Mucosa of gallbladder (tissue), 1 donor: ENCODE measurements at places on chromosomes 13 and 19. TPM values are rescaled to one million over a fixed set of nuclear protein-coding genes. Genes with fewer than 3 reads are reported as not detected.
A peak's percentile ranks its signal among the peaks of the same experiment; 100 is the strongest.

ADGRE2 gene
- 5.1 TPM for total RNA-seq

REX1BD gene
- total RNA-seq = 93.0 TPM

CBY2 gene
- total RNA-seq = not detected

PRRG2 gene
- total RNA-seq = 18.2 TPM

OR7A5 gene
- total RNA-seq = not detected

CYSLTR2 gene
- 3.6 TPM for total RNA-seq

UBE2L5 gene
- total RNA-seq = not detected

SRRM5 gene
- total RNA-seq = 0.52 TPM

ZNF541 gene
- 1.2 TPM for total RNA-seq

DNA sequence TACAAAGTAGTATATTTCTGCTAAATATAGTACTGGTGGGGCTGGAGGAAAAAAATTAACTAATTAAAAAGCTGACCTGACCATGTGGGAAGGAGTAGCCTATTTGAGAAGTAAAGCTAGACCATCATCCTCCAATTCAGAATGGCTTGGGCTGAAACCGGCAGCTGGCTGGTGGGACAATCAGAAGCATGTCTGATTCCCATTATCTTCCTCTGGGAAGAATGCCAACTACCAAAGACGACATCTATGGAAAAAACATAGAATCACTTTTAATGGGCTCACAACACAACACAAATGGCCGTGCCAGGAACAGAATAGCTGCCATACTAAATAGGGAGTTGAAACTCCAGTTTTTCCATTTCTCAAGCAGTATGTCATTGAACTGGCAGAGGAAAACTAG is 120.4 kb upstream of the FREM2 start:
- no peak for DNase-seq

DNA sequence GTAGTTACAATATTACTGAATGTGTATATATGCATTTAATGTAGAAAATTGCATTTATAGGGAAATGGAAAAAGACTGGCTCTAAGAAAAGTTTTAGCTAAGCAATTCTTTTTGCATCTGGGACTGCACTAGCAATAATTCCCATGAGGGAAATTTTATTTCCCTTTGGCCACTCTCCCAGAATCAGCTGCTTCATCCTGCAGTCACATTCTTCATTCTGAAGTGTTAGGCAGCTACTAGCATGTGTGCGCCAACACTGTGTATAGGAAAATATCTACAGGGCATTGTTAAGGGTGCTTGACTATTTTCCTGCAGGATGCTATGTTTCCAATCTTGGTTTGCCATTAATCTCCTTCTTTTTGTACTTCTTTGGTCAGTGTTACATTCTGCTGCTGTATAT is 312.8 kb upstream of the PCDH20 start:
- no peak for DNase-seq

- no peak for DNase-seq
Measured at GRCh38 chr13:110239280-110240125, 67.5 kb downstream of the COL4A1 start.

GRCh38 chr19:50551715-50552187 is 16.5 kb downstream of the LRRC4B start:
- no peak for DNase-seq

GRCh38 chr19:7853770-7854128 is 20.4 kb downstream of the PRR36 start:
- DNase-seq = no peak

- DNase-seq = no peak
Measured at GRCh38 chr19:16702123-16702522, 17.5 kb upstream of the NWD1 start.

GRCh38 chr13:41909506-41909905 is 51.4 kb downstream of the VWA8 start:
- DNase-seq = no peak

GRCh38 chr13:46968450-46968849 is 71.6 kb upstream of the HTR2A start:
- no peak for DNase-seq

DNA sequence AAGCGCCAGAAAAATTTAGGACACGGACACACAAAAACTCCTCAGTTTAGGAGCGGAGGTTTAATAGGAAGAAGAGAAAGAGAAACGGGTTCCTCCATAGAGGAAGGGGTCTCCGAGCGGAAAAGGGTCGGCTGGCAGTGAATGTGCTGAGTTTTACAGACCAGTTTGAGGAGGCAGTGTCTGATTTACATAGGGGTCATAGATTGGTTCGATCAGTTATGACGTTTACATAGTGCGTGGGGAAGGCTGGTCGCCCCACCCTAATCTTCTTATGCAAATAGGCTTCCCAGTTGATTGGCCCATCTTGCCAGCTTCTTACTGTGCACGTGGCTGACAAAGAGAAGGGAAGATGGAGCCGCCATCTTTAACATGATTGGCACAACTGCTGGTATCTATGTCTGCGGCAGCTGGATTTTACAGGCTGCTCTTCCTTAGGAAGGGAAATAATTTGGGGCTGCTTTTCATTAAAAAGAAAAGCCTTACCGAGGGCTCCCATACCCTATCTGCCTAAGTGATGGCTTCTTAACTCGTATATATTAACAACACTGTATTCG is 1.2 kb upstream of the ZNF225 start:
- DNase-seq = peak; percentile 16

DNA sequence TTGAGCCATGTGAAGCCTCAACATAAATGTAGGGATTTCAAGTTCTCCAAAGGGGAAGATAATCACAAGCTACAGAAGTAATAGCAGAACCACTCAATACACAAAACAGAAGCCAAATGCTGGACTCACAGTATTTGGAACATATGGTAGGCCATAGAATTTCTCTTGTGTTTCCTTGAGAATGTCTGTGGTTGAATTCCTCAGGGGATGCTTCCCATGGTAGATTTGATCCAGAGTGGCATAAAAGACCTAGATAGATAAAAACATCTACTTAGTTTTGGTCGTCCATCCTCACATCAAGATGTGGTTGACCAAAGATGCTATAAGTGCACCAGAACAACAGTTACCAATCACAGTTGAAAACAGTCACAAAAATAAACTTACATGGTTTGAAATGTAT is 83.4 kb downstream of the MIPEP start:
- DNase-seq = no peak

- DNase-seq = no peak
Measured at GRCh38 chr13:97512732-97513131, 78.8 kb downstream of the RAP2A start.

- DNase-seq = no peak
Measured at GRCh38 chr13:25762281-25762680, 289.5 kb downstream of the SHISA2 start.

DNA sequence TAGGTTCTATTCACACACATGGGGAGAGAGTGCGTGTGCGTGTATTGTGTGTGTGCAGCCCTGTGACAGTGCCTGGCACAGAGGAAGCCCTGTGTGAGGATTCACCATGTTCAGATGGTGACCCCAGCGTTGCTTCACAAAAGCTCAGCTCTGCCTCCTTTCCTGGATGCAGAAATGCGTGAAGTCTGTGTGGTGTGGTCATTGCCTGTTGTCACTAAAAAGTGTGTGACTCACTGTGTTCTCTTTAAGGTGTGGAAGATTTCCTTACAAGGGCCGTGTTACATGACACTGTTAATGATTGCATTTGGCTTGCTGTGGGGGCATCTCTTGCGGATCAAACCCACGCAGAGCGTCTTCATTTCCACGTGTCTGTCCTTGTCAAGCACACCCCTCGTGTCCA is 19.5 kb upstream of the DCUN1D2 start:
- DNase-seq = no peak

GRCh38 chr13:89393758-89394304 is 1722.7 kb downstream of the SLITRK5 start:
- no peak for DNase-seq

DNA sequence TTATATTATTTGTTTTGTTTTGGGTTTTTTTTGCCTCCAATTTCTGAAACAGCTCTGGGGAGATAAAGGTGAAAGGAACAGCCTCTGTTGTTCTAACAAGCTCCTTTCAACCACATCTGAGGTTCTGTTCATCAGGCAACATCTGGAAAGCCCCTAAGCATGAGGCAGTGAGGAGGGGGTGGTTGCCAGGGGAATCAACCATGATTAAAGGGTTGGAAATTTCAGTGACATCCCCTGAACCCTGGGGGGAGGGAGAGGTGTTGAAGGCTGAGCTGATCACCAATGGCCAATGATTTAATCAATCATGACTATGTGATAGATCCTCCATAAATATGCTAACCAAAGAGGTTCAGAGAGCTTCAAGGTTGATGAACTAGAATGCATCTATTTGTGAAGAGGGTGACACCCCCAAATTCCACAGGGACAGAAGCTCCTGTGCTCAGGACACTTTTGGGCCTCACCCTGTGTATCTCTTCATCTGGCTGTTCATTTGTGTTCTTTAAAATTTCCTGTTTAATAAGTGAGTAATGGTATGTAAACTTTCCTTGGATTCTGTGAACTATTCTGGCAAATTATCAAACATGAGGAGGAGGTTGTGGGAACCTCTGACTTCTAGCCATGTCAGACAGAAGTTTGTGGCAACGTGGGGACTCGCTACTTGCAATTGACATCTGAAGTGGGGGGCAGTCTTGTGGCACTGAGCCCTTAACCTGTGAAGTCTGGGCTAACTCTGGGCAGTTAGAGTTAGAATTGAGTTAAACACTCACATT is 221.3 kb downstream of the NHLRC3 start:
- DNase-seq = no peak

DNA sequence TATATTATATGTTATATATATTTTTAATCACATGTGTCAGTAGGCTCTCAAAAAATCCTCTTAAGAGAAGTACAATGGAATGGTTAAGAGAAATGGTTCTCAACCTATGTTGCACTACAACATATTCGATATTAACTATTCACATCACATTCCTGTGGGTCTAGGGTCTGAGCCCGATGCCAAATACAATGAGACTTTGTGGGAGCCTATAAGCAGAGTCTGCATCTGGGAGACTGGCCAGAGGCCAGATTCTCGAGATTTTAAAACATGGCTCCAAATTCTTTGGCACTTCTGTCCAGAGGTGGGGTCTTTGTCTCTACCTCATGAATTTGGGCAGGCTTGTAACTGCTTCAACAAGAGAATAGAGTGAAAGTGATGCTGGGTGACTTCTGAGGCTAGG is 79.4 kb upstream of the NBEA start:
- no peak for DNase-seq

- no peak for DNase-seq
Measured at GRCh38 chr19:343941-344624, 513 bp downstream of the MIER2 start.

DNA sequence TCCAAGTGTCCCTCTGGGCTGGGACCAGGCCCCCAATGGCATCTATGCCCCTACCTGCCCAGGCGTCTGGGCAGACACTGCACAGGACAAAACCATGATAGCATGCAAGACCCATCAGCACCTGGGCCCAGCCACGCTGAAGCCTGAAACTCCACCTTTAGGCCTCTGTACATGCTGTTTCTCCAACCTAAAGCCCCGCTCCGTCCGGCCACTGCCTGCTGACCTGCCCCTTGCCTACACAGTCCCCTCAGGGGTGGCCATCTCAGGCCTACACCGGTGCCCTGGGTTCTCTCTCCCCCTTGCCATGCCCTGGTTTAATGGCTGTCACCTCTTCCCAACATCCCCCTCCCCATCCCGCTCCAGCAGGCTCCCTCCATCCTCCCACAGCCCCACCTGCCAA is 15.3 kb downstream of the GJA3 start:
- DNase-seq = no peak

GRCh38 chr13:98582947-98583346 is 6.0 kb upstream of the STK24 start:
- DNase-seq = no peak
